ENCODE measurements at places on chromosomes 7 and 10.

DNA sequence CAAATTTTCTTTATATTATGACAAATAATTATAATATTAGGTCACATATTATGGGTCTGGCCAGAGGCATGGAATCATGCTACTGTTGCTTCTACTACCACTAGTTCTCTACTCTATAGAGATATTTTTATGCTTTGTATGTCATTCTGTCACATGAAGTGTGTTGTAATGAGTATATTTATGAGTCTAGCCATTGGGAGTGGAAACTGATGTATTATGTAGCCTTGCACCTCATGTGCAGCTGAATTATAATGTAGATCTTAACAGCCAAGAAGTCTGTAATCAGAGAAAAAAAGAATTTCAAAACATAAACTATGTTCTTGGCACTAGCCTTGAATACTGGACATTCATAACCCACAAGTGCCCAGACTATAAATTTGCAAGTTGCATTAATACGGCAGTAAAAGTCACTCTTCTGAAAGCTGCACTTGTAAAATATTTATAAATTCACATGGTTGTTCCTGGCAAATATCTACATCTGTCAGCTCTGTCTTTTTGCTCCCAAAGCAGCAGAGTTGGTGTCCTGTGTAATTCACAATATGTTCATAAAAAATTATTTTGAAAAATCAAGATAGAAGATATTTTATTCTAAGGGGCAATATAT, 48.6 kb upstream of the SKAP2 start:
- no peak for DNase-seq

DNA sequence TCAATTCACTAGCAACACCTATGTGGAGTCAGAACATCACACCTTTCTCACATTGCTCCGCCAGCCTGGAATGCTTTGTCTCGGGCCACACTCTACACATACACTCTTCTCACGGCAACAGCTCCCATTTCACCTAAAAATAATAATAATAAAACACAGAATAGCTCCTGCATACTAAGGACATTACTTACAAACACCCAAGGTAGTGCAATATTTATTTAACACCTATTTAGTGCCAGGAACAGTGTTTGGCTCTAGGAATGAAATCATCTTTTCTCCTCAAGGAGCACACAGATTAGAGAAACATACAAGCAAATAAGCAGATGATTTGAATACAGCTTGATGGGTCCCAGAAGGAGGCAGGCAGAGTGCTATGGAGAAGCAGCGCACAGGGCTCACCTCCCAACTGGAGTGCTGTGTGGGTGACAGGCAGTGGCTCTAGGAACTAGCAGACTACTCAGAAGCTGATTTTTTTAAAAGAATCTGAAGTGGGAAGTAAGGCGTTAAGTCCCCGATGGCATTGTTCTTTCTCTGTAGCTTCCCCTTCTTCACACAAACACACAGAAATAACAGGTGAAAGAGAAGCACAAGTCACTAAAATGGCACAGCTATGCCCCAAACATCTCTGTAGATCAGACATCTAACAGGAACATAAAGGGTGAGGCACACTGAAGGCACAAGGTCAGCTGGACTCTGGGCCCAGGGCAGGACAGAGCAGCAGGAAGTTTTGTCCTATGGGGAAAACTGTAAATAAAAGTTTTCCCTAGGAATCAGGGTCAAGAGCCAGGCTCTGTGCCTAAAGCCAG, 16.7 kb downstream of the USP6NL start:
- no peak for DNase-seq

- DNase-seq = no peak
These were observed 24.4 kb upstream of the C10orf67 start for GRCh38 chr10:23368816-23369640.

DNA sequence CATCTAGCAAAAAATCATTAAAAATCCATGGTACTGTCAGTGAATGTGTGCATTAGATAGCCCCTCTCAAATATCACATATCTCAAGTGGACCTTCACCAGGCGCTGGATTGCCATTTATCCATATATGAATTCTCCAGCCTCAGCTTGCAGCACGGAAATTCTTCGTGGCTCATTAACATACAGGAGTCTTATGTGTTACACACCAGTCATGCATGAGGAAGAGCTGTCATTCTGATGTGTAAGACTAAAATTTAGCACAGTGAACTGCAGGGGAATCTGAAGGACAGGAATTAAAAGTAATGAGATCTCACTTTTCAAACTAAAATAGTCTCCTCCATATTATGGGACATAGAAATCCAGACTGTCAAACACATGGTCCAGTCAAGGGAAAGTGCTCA, 542.4 kb upstream of the DPP6 start:
- no peak for DNase-seq

GRCh38 chr10:70937661-70938060, 49.3 kb upstream of the PCBD1 start:
- DNase-seq = no peak

DNA sequence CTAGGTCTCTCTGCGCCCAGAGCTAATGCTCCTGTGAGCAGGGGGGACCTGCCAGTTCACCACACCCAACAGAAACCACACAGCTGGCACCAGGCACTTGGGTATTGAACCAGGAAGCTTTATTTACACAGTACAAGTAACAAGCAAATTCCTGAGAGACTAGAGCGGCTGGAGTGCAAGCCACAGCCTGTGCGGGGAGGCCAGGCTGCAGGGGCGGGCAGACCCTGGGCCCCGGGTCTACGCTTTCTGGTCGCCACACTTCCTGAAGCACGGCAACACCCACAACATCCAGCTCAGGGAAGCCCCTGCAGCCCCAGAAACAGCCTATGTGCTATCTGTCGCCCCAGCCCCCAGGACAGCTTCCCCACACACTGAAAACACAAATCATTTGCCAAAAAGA, 125.0 kb downstream of the FAM53B start:
- DNase-seq = no peak

GRCh38 chr10:19845503-19846368, 29.5 kb downstream of the PLXDC2 start:
- no peak for DNase-seq

GRCh38 chr7:148011753-148012152, 578.8 kb upstream of the C7orf33 start:
- no peak for DNase-seq

DNA sequence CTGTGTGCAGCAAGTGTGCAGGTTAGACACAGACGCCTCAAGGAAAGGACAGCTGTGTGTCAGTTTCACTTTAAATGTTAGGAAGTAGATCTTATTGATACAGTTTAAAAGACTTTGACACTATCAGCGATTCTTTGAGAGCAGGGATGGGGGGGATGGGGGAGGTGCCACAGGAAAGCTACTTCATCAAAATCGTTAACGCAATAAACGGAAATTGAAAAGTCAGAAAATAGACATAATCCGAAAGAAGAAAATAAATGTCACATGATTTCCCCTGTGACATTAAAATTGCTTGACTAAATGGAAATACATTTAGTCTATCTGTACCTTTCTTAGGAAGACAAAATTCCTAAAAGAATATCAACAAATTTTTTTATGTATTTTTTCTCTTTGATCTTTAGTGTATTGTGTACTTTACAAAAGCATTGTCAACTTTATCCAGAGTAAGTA, 476 bp upstream of the ZNF33B start:
- DNase-seq = no peak

- DNase-seq = no peak
These were observed 28.3 kb downstream of the NCAPG2 start for GRCh38 chr7:158676171-158676840.

DNA sequence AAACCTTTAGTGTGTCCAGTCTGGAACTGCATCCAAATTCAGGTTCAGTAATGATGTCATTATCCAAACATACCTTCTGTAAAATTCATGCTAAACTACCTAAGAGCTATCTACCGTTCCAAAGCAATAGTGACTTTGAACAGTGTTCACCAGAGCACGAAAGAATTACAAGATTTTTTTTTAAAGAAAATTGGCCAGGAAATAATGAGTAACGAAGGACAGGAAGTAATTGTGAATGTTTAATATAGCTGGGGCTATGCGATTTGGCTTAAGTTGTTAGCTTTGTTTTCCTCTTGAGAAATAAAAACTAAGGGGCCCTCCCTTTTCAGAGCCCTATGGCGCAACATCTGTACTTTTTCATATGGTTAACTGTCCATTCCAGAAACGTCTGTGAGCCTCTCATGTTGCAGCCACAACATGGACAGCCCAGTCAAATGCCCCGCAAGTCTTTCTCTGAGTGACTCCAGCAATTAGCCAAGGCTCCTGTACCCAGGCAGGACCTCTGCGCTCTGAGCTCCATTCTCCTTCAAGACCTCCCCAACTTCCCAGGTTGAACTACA, 694 bp upstream of the FAS start:
- peak; percentile 55 for DNase-seq

GRCh38 chr7:153524070-153524601, 528.1 kb upstream of the DPP6 start:
- DNase-seq = no peak

DNA sequence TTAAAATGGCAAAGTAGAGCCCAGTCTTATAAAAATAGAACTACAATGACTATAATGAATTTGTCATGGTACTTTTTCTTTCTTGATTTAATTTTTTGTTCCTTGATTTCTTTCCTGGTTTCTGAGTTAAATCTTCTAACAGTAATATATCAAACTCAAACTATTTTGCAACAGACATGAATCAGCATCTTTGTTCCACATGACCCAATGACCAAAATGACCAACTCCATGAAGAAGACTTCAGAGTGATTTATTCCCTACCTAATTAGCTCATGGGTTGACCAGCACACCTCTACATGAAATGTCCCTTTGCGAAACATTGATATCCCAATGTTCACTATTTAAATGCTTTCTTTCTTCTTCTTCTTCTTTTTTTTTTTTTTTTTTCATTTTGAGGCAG, 30.9 kb downstream of the NMT2 start:
- no peak for DNase-seq

DNA sequence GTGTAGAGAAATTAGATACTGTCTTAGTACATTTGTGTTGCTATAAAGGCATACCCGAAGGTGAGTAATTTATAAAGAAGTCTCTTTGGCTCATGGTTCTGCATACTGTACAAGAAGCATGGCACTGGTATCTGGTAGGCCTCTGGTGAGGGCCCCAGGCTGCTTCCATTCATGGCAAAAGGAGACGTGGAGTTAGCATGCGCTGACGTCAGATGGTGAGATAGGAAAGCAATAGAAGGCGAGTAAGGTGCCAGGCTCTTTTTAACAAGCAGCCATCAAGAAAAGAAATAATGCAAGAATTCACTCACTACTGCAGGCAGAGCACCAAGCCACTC, 38.1 kb downstream of the AKR1C8 start:
- DNase-seq = no peak

DNA sequence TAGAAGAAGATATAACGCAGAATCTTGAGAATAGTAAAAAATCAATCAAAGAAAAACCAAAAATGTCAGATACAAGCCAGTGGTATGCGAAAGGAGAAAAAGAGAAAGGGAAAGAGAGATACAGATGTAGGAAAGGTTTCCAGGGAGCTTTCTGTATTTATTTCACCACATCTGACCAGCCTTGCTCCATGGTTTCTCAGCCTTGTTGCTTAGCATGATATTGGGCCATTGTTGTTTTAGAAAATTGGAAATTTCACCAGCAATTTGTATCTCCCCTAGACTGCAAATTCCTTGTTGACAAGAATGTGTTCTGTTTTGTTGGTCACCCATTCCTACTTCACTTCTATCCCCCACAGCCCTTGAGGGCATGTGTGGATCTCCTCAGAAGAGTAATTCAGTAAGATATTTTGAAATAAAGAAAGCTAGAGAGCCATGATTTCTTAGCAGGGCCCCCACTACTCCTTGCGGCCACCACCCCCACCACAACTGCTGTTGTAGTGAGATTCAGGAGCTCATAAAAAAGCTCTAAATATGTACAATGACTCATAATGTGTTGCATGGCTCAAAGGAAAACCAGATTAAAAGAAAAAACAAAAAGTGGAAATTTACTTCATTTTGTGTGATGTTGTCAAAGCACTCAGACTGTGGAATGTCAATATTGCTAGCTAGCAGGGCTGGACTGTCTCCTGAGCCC, 138.7 kb downstream of the CHRM2 start:
- no peak for DNase-seq

- DNase-seq = no peak
These were observed 31.5 kb upstream of the TUBB8 start for GRCh38 chr10:80477-81105.

DNA sequence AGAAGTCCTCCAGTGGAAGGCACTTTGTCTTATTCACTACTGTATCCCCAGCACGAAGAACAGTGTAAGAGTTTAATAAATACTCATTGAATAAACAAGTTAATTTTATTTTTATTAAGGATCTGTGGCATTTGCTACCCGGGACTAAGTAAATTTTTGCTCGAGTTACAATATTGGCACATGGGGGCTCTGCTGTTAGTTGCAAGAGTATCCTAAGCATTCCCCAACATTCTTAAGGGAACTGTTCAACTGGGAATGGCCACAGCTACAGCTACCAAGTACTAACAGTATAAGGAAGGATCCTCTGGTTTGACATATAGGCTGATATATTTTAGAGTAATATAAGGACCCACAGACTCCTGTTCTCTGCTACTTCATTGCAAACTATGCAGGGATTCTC, 8.7 kb upstream of the LRRTM3 start:
- no peak for DNase-seq

DNA sequence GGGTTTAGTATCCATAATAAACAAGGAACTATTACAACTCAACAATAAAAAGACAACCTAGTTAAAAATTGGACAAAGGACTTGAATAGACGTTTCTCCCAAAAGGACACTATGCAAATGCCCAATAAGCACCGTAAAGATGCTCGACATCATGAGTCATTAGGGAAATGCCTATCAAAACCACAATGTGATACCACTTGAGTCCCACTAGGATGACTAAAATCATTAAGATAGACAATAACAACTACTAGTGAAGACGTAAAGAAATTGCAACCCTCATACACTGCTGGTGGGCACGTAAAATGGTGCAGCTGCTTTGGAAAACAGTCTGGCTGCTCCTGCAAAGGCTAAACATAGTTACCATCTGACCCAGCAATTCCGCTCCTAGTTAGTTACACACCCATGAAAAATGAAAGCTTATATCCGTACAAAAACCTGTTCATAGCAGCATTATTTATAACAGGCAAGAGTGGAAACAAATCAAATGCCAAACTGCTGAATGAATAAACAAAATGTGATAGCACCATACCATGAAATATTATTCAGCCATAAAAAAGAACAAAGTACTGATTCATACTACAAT, 17.3 kb downstream of the CCDC3 start:
- no peak for DNase-seq

- DNase-seq = peak; percentile 71
These were observed 46.7 kb downstream of the CALD1 start for GRCh38 chr7:134826105-134826504.

GRCh38 chr7:148436135-148436534, 154.4 kb upstream of the C7orf33 start:
- DNase-seq = no peak
